Activated CD4-positive, alpha-beta memory T cell treated with anti-CD3 and anti-CD28 coated beads for 36 hours (primary cell): ENCODE measurements at places on chromosomes 7 and 10.

GRCh38 chr7:131522325-131522930 lies 34.0 kb downstream of the PODXL start:
- DNase-seq: no peak

- no peak for DNase-seq
Observed at GRCh38 chr7:101589976-101590662, 39.0 kb downstream of the MYL10 start.

GRCh38 chr7:137704723-137705122 lies 142.1 kb downstream of the DGKI start:
- DNase-seq: no peak

DNA sequence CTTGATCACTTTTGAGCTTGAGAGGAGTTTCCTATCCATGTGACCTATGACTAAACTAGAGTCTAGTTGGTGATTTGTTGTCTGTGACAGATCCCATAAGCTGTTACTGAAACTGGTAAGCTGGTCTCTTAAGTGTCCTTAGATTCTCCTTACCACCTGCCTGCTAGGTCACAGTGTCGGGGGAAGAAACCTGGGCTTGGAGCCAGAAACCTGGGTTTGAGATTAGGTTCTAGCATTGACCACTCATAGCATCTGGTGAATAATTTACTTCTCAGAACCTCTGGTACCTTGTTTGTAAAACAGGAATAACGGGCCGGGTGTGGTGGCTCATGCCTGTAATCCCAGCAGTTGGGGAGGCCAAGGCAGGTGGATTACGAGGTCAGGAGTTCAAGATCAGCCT lies 21.8 kb upstream of the ITPRID1 start:
- DNase-seq: no peak

- no peak for DNase-seq
Observed at GRCh38 chr10:16965740-16966447, 148.7 kb upstream of the RSU1 start.

DNA sequence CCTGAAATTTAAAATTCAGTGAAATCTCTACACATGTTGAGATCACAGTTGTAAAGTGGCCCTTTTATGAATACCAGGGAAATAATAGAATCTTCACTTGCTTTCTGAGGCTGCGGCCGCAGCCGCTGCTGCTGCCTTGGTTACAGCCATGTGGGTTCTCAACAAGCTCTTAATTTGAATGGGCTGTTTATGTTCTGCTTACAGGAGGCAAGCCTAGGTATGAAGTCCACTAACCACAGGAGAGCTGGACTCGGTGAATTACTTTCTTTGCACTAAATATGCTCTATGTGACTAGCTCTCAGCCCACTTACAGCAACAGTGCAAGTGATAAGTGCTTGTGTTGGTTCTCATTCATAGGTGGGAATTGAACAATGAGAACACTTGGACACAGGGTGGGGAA lies 410.8 kb downstream of the SFMBT2 start:
- DNase-seq: no peak

DNA sequence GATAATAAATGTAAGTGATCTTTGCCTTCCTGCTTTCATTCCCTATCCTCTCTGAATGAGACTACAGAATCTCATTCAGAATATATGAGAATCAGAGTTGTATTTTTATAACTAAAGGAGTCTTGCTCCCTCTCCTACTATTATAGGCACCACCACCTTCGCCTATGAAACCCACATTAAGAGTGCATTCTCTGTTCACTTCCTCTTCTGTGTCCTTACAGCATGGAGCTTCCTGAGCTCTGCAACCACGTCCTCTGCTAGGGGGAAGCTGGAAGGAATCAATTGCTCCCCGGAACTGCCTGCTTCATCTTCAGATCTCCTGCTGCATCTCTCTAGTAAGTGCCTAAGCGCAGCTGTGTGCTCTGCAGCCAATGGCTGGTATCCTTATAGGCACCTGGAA lies 820.7 kb downstream of the GRID1 start:
- DNase-seq: no peak
